AG09309 (cell line): ENCODE measurements at places on chromosomes 16 and 17.

DNA sequence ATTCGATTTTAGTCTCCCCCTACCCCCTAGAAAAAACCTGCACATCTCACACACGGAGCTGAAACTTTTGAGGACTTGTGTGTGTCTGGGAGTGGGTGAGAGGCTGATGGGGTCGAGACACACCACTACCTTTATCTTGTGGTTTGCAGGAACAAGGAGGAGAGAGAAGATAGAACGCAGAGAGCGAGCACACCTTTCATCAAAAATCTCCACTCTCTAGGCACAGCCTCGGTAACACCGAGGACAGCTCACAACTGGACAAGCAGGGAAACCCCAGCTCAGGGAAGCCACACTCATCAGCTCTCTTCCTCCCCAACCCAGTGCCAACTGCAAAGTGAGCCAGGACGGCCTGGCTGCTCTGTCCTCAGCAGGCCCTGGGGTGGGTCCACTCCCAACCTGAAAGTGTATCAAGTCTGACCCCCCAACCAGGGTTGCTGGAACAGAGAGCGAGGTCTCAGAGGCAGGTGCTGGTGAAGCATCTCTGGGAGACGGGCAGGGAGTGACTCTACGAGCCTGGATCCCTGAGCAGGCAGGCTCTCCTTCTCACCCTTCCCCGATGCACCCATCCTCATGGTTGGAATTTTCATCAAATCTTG is 5.2 kb upstream of the GHDC start:
- no peak for DNase-seq

- DNase-seq: no peak
These were observed 567.0 kb downstream of the TMEM114 start for GRCh38 chr16:8023326-8023725.

- DNase-seq: no peak
These were observed 55.4 kb downstream of the ABAT start for GRCh38 chr16:8729779-8730334.

- no peak for DNase-seq
These were observed 5.0 kb upstream of the CCDC42 start for GRCh38 chr17:8749616-8750015.

GRCh38 chr16:4408323-4408690 is 8.1 kb downstream of the CORO7 start:
- DNase-seq: no peak

- no peak for DNase-seq
These were observed 2.3 kb upstream of the KRT15 start for GRCh38 chr17:41520821-41521521.

GRCh38 chr17:55926276-55926990 is 175.6 kb downstream of the PCTP start:
- DNase-seq: no peak

- no peak for DNase-seq
These were observed 76.0 kb downstream of the EMP2 start for GRCh38 chr16:10504404-10504885.

DNA sequence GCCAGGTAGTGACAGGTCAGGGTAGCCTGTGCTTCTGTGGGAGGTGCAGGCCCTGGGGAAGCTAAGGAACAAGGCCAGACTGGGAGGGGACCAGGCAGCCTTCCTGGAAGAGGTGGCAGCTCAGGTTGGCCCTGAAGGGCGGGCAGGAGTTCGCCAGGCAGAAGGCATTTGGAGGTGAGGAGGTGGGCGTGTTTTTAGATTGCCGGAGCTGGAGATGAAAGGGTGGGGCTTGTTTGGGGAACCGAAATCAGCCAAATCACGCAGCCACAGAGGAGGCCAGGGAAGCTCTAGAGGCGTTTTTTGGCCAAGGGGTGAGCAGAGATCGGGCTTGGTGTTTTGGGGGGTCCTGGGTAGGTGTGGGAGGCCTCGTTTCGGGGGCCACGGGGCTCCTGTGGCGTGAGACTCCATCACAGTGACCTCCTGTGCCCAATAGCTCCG is 7.6 kb downstream of the ADCY7 start:
- DNase-seq: no peak

GRCh38 chr16:81401035-81401950 is 43.3 kb upstream of the CMIP start:
- peak; percentile 34 for DNase-seq

DNA sequence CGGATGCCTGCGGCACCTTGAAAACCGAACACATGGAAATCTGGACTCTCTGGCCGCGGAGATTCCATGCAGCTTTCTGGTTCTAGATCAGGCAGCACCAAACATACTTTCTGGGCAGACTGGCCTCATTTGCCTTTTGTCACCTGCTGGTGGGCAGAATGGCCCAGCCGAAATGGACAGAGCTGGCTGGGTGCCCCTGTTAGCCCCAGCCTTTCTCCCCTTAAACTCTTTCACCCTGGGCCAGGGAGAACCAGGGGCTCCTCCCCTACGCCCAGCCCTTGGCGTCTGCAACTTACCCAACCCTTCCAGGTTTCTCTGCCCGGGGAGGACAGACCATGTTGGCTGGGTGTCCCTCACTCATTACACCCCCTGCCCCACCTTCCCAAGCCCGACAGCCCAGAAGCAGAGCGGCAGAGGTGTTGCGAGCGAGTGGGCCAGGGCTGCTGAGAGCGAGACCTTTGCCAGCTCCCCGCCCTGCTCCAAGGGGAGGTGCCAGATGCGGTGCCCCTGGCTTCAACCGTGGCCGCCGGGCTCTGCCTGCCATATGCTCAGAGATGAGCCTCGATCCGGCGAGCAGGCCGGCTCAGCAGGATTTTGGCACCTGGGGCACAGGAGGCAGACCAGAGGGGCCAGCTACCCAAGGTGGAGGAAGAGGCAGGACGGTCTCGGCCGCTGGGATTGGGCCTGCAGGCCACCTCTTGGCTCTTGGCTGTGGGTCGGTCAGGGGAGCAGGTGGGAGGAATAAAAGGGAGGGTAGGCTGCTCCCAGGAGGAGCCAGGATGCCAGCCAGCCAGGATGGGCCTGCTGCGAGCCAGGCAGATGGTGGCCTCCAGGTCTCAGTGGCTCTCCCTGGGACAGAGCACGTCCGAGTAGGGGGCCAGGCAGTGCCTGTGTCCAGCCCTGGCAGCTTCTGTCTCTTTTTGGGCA is 191.3 kb downstream of the NTN1 start:
- no peak for DNase-seq

- no peak for DNase-seq
These were observed 43.1 kb downstream of the GLG1 start for GRCh38 chr16:74563828-74564263.

GRCh38 chr16:75862098-75862386 is 135.8 kb upstream of the CPHXL start:
- no peak for DNase-seq

DNA sequence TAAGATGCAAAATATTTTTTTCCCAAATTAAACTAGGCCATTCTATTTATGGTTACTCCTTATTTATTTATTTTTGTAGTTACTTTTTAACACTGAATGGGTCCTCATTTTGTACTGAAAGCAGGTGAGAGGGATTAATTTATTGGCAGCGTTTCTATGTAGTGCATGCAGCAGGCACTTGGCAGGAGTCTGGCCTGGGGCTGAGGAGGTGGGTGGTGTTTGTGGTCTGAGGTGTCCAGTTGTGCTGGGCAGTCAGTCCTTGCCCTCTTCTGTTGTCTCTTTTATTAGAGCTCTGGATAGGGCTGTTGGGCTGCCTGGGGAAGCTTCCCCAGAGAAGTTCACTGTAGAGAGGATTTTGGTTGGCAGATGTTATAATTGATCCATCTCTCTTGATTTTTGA is 12.7 kb downstream of the SEC14L1 start:
- DNase-seq: no peak

- no peak for DNase-seq
These were observed 107.8 kb downstream of the CRLF3 start for GRCh38 chr17:30716461-30717290.

DNA sequence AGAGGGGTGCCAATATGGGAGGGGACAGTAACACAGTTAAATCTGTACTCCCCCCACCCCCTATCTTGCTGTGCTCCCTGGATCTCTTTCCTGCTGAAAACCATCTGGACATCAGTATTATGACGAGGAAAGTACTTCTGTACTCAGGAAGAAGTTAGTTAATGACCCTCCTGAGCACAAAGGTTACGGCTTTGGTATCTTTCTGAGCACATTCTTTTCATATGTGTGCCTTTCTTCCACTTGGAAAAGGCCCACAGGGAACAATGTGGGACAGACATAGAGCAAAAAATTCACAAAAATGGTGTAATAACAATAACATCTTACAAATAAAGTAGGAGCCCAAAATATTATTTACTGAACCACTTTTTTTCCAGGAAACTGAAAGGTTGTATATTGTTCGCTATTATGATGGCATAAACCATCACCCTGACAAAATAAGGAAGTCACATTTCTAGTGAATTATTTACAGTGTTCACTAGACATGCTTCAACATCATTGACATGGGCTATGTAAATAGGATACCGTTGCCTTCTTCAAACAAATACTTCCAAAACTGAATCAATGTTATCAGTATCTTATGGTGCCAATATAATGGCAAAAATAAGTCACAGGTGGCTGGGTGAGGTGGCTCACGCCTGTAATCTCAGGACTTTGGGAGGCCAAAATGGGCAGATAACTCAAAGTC is 5.5 kb downstream of the WIPI1 start:
- DNase-seq: no peak

GRCh38 chr16:57736419-57737351 is 1.1 kb downstream of the KATNB1 start:
- DNase-seq: peak; percentile 33

GRCh38 chr17:64736804-64737492 is 74.8 kb upstream of the SMURF2 start:
- DNase-seq: no peak

DNA sequence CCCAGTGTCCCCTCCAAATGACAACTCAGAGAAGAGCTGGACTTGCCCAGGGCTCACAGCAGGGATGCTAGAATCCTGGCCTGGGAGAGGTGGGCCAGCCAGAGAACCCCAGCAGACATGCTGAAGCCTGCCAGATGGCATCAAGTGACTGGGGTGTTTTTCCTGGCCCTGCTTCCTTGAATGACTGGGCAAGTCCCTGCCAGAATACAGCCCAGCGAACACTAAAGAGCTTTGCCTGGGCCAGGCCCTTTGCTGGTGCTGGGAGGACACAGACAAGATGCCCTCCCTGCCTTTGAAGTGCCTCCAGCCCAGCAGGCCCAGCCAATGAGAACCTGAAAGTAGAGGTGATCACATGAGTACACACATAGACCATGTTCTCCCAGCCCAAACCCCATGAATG is 11.5 kb downstream of the ZNF319 start:
- no peak for DNase-seq

DNA sequence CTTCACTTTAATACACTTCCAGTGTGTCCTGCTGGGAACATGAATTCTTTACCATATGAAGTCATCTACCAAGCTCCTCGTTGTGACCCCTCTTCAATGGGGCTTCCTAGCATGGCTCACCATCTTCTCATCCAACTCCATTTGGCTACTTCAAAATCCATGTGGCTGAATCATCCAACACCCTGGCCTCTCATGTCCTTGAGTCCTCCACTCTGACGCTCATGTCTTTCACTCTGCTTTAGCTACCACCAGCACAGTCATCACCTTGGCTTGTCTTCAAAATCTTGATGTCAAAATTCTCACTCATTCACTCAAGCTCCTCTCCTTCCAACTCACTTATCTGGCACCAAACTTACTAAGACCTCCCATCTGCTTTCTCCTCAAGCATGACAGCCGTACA is 35.8 kb downstream of the AMFR start:
- peak; percentile 90 for DNase-seq

DNA sequence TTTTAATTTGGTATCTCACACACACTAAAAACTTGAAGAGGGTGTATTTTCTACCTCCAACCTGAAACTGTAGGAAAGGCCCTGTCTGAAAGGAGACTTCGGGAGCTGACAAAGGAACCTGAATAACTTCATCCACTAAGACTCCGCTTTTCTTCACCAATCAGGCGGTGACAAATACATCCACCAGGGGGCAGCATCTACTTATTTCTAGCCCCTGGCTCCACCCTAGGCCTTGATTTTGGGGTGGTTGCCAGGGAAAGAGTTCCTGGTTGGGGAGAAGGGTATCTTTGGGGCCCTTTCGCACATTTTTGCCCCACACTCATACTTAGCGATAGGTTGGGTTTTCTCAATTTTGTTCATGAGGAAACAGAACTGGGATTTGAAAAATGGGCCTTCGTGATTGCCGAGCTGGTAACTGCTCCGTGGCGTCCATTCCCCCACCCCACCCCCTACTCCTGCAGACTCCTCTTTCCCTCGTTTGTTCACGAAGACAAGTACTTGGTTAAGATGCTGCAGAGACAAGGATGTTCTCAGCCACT is 4.8 kb upstream of the ARL4D start:
- no peak for DNase-seq

GRCh38 chr16:84397090-84397489 is 28.8 kb downstream of the ATP2C2 start:
- DNase-seq: no peak

- peak; percentile 70 for DNase-seq
These were observed 161.2 kb upstream of the IRX3 start for GRCh38 chr16:54447576-54448440.
